ENCODE measurements at places on chromosomes 7 and 10. TPM values are rescaled to one million over a fixed set of nuclear protein-coding genes. Genes with fewer than 3 reads are reported as not detected.

DNA sequence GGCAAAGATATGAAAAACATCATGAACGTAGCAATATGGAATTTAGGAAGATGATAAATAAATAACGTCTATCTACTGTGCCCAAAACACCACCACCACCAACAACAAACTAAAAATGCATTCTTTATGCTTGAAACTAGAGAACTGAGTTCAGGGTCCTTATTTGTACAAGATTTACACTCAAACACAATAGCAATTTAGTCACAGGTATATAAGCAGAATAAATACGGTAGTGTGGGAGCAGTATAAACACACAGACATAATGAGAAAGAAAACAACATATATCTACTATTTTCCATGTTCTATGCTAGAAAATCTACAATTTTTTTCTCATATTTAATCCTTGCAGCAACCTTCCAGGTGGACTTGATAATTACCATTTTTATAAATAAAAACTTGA lies 64.3 kb downstream of the ARL4A start:
- DNase-seq = no peak

GRCh38 chr10:132469197-132469884 lies 68.2 kb upstream of the INPP5A start:
- DNase-seq = no peak

DNA sequence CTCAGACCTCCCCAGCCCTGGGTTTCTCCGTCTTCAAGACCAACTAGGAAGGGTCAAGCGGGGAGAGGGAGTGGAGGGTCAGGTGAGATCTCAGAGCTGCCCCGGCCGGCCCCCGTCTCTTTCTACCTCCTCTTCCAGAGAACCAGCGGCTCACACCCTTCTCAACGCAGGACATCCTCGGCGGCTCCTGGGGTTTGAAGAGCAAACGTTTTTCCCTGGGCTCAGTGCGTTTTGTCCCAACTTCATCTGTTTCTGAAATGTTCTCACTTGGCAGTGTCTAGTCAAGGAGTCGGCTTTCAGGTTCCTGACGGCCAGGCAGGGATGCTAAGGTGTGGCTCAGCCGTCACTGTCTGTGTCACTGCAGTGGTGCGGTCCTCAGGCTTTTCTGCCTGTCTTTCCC lies 416.4 kb upstream of the FOXK1 start:
- no peak for DNase-seq

DNA sequence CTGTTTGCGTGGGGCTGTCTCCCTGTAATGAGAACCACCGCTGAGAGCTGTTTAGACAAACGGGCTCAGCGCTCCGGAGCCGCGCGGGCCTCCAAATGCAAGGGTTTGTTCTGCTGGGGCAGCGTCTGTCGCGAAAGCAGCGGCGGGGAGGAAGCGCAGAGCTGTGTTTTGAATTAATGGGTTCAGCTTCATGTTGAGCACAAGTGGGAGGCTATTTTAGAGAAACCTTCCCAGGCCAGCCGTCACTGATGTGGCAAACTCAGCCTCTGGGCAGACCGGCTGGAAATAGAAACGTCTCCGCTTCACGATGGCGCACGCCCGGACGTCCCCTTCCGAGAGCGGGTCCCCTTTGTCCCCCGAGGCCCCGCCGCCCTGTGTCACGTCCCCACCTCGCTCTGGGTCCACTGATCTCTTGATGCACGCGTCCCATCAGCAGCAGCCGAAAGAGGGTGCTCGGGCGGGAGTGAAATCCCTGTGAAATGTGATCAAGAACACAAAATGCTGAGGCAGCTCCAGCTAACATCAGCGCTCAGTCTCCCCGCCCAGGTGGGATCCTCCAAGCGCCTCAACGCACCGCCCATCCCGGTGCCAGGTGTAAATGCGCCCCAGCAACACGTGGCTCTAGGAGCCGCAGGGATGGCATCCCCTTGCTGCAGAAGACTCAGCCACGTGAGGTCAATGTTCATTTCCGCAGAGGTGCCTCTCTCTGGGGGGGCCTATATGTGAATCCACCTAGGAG lies 44.9 kb downstream of the BAMBI start:
- no peak for DNase-seq

- no peak for DNase-seq
Measured at GRCh38 chr7:94244760-94245159, 149.9 kb upstream of the COL1A2 start.

- DNase-seq = no peak
Measured at GRCh38 chr10:110813743-110814472, 57.8 kb upstream of the PDCD4 start.

DNA sequence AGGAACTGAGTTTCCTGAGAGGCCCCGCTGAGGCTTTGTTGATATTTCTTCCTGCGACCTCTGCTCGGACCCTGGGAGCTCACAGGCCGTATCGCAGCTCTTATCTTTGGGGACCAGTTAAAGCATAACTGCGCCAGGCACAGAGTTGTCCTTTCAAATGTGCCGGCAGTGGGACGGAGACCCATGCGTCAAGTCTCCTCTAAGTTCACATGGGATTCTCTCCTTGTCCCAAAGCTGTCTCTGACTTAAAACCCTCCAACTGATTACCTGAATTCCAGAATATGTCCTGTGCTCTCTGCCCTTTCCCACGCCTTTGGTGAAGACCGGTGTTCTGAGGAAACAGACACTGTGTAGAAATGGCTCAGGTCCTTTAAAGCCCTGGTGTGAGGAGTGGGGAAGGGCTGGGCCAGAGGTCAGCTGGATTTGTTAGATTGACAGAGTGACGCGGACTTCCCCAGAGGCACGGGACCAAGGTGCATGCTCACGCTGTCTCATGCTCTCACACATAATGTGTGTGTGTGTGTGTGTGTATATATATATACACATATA lies 169.8 kb downstream of the EGFR start:
- no peak for DNase-seq

DNA sequence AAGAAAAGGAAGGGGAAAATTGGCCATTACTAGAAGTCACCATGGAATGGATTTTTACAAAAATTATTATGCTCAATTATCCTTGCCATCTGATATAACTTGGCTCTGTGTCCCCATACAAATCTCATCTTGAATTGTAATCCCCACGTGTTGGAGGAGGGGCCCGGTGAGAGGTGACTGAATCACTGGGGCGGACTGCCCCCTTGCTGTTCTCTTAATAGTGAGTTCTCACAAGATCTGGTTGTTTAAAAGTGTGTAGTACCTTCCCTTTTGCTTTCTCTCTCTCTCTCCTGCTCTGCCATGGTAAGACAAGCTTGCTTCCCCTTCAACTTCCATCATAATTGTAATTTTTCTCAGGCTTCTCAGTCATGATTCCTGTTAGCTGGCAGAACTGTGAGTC lies 1023.6 kb downstream of the XPNPEP1 start:
- DNase-seq = no peak

Gene COMMD3
- polyA plus RNA-seq = 79.9 TPM

Gene MRPL32
- polyA plus RNA-seq = 125 TPM

Gene PGAM2
- 2.8 TPM for polyA plus RNA-seq

Gene UTF1
- not detected for polyA plus RNA-seq

Gene TMEM120A
- polyA plus RNA-seq = 44.5 TPM

Gene SGCE
- polyA plus RNA-seq = 115 TPM
